ENCODE measurements at places on chromosomes 3 and 15.

- DNase-seq, result peak; percentile 16
These were observed 604 bp upstream of the TJP1 start for GRCh38 chr15:29822684-29823459.

GRCh38 chr3:158354713-158355112 lies 216.3 kb upstream of the MLF1 start:
- no peak for DNase-seq

GRCh38 chr3:133570139-133570936 lies 3.1 kb upstream of the CDV3 start:
- no peak for DNase-seq

- DNase-seq, result no peak
These were observed 28.4 kb downstream of the PDE8A start for GRCh38 chr15:85010071-85010385.

DNA sequence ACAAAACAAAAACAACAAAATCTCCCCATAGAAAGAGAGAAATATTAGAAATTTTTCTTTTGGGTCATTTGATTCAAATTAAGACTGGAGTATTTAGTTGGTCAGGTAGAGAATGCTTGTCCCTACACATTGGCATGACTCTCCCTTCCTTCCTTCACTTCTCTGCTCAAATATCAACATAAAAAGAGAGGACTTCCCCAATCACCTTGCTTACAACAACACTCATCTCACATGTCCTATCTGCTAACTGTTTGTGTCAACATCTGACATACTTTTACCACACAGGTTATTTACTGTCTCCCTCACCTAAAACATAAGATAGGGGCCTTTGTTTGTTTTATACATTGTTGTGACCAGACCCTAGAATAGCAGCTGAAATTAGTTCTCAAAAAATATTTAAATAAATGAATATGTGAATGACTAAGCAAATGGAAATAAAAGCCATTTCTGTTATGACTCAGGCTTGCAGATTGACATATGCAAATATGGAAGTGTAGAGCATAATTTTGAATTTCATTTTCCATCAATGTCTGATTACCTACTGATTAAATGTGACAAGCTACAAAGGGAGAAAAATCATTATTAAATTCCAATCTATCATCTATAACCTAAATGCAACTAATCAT lies 304.8 kb downstream of the CTNNB1 start:
- DNase-seq, result no peak

DNA sequence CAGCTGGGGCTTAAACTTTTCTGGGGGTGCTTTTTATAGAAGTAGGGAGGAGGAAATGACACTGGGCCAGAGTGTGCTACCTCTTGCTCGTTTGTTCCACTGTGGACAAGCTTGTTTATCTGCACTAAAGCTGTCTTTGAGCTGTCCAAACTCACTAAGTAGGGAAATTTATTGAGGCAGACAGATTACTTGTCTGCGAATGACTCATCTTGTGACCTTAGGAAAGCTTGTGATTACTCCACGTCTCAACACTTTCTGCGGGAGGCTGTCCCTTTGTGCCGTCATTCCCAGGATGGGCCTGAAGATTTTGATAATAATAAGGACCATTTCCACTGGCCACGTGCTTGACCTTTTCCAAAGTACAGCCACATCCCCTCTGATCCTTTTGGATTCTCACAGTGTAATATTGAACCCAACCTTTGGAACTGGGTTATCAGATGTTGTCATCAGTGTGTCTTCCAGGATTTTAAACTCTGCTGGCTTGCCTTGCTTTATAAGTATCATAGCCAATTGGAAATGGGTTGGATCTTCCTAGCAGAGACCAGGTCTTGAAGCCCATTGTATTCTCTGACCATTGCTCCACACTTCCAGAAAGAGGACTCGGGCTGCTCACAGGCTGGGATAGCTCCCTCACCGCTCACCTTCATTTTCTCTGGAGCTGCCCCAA lies 84.7 kb downstream of the AGBL1 start:
- peak; percentile 96 for DNase-seq

DNA sequence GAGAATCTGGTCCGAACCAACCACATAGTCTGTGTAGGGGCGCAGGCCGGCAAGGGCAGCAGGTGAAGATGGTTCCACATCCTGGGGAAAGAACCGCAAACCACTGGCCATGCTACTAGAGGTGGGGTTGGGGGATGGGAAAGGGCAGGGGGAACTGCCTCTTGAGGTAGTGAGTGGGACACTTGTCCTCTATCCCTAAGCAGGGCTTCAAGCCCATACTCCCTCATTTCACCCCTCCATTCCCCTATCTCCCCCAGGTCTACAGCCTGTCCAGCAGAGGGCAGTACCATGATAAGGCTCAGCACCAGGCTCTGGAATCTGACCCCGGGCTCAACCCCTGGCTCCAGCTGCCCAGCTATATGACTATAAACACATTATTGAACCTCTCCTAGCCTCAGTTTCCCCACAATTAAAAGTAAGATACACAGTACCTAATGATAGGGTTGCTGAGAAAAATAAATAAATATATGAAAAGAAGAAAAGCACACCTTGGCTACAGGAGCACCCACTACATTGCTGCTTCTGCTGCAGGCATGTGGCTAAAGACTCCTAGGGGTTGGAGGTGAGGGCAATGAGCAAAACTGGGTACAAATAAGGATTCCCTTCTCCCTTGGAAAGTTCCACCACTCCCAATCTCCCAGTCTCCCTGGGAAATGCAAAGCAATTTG lies 6.3 kb downstream of the GORASP1 start:
- peak; percentile 87 for DNase-seq

GRCh38 chr3:103960819-103961218 lies 1405.9 kb upstream of the ALCAM start:
- DNase-seq, result no peak

DNA sequence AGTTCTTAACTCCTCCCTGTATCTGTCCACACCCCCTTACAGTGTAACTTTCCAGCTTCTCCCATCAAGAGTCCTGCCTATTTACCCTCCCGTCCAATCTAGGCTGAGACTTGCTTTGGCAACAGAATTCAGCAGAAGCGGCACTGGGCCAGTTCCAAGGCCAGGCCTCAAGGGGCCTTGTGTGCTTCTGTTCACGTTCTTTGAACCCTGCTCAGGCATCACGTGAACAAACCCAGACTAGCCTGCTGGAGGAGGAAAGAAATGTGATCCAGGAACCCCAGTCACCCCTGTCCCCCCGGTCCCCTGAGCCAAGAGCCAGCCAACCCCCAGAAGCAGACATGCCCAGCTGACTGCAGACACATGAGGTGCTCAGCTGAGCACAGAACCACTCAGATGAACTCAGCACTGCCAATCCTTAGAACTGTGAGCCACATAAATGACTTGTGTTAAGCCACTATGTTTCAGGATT lies 76.1 kb upstream of the DCLK3 start:
- DNase-seq, result no peak

DNA sequence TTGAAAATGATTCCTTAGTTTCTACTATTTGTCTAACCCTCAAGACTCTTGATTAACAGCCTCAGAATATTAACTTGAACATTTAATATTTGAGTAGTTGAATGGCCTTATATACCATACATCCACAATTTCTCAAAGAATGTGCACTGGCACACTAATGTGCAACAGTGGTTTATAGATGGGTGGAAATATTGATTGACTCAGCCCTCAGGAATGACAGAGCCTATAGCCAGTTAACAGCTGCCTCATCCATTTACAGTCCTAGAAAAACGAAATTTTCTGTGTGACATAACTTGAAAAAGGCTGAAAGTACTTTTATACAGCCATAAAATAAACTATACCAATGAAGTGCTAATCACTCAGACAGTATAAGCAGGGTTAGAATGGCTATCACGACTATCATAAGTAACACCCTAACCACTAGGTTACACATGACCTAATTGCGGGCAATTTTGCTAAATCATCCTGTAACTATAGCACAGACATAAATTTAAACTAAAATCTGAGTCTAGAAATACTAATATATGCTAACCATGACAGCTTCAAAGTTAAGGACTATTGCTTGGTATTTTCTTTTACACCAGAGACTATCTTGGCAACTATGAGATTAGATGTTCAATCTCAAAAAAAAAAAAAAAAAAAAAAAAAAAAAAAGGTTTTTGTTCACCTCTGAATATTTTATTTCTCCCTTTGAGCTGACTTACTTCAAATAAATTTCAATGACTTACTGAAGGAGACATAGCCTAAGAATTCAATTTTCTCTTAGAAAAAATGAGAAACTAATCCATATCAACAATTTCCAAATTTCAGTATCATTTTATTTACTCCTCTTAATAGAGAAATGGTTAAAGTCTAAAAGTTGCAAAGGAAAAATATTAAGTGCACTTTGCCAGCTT lies 9.3 kb downstream of the SECISBP2L start:
- no peak for DNase-seq

DNA sequence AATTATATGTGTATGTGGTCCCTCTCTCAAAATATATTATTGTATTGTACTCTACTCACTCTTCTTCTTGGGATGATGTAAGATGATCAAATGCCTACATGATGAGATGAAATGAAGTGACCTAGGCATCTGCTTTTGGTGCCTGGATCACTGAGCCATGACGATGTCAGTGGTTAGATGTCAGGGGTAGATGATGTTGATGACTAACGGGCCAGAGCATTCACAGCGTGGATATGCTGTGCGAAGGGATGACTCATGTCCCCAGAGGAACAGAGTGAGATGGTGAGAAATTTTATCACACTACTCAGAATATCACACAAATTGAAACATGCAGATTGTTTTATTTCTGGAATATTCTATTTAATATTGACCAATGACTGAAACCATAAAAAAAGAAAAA lies 233.9 kb upstream of the CADM2 start:
- peak; percentile 21 for DNase-seq

DNA sequence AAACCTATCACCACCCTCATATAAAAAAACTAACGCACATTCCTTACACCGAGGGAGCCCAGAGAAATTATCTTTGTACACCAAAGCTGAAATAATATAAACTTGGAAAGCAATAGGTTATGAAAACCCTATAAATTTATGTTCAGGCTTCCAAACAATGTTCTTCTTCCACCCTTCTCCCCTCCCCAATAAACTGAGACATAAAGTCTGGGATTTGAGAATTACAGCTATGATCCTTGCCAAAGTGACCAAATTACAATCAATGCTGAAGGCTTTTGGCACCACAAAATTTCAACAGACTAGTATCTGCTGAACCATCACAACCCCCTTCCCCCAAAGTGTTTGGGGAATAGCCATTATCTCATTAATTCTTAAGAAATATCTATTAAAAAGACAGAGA lies 237.8 kb downstream of the FMN1 start:
- no peak for DNase-seq

DNA sequence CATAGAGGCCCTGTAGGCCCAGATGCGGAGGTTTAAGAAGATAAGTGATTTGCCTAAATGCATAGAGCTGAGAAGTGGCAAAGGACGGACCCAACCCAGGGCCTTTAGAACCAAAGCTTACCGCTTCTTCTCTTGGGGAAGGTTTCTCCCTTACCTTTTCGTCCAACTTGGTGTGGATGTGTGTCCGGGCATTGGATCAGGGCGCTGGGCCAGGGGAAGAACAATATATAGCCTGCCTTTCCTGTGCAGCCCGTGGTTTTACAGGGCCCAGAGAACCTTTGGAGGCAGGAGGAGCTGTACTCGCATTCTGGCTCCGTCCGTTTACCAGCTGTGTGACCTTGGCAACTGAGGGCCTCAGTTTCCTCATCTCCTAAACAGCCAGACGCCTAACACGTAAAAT lies 686 bp upstream of the P3H2 start:
- DNase-seq, result no peak

DNA sequence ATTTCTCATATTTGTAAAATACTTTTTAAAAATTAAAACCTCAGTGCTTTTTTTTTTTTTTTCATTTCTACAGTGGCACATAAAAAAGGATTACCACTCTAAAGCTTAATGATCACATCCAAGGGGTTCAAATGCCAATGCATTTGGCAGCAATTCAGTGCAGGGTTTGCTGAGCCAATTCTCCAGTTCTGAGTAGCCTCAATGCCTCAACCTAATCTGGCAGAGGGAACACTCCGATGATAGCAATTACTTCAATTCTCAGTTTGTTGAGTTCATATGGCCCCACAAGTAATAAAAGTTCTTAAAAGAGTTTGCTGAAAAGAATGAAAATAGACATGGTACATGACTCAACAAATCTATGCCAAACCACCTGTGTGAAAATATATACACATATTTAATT lies 79.3 kb upstream of the RBMS3 start:
- DNase-seq, result no peak

DNA sequence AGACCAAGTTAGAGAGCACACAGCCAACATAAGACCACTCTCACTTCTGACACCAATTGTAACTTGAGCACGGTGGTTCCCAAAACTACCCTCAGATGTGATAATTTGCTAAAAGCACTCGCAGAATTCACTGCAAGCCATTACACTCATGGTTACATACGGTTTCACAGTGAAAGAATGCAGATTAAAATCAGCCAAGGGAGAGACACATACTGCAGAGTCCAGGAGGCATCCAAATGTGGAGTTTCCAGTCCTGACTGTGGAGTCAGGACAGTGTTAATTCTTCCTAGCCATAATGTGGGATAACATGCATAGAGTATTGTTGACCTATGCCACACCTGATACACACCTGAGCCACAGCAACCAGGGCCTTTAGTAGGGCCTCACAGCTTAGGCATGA lies 956.4 kb downstream of the NTRK3 start:
- DNase-seq, result no peak

DNA sequence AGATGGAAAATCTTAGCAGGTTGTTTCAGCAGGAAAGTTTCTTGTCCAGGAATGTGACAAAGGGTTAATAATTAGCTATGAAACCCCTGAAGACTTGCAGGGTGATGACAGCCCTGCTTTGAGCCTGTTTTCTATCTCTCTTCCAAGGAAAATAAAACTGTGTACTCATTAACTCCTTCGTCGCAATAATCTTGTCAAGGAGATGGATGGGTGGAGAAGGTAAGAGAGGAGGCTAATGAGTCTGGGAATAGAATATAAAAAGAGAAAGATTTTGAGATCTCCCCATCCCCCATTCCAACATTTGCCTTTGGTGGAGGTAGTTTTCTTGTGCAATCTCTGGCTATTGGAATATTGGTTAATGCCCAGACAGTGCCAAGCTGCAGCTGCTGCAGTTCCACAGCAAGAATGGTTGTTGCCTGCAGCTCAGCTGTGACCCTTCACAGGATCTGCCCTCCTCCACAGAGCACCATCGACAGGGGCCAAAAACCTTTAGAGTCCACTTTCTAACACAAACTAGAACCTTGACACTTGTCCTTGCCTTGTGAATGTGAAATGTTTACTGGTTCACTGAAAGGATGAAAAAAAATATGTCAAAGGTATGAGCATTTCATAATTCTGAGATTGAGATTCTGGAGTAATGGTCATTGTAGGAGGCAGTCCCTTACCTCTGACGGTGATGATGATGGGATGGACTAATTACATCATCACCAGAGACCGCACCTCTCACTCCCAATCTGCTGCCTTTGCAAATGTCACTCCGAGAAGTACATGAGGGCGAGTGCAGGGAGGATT lies 4.2 kb upstream of the LRIG1 start:
- DNase-seq, result no peak

GRCh38 chr3:63990733-63991132 lies 32.6 kb downstream of the PSMD6 start:
- peak; percentile 59 for DNase-seq

- DNase-seq, result no peak
These were observed 21.9 kb upstream of the P2RY13 start for GRCh38 chr3:151351219-151351618.

GRCh38 chr3:184344579-184345316 lies 7.3 kb downstream of the FAM131A start:
- no peak for DNase-seq
